ENCODE measurements at places on chromosomes 5 and 9.

DNA sequence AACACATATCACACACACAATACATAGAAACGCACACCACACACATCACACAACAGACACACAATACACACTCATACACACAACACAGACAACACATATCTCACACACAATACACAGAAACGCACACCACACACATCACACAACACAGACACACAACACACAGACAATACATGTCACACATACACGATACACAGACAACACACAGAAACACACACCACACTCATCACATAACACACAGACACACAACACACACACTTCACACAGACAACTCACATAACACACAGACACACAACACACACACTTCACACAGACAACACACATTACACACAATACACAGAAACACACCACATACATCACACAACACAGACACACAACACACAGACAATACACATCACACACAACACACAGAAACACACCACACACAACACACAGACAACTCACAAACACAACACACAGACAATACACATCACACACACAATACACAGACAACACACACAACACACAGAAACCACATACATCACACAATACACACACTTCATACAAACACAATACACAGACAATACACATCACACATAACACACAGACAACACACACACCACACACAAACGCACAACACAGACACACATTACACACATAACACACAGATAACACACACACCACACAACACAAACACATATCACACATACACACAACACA is 4.3 kb upstream of the CCDC187 start:
- no peak for DNase-seq

- no peak for DNase-seq
Measured at GRCh38 chr9:79945016-79945415, 373.3 kb downstream of the TLE4 start.

GRCh38 chr5:104498281-104498680 is 935.7 kb upstream of the NUDT12 start:
- DNase-seq: no peak

DNA sequence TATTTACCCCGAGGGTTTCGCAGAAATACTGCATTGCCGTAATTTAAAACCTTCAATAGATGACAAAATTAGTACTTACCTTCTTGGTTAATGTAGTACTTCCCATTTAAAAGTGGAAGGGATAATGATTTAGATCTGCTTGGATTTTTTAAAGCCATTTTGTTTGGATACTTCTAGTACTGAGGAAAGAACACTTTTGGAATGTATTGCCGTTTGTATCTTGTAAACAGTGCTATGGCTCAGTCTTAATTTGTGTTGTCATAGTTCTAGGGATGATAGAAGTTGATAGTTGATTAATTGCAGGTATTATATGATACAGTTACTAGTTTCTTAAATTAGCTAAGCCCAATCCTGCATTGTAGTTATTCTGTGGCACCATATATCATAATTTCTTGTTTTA is 33.1 kb downstream of the TNPO1 start:
- DNase-seq: no peak

- DNase-seq: no peak
Measured at GRCh38 chr9:5630081-5630507, 1.2 kb downstream of the RIC1 start.

DNA sequence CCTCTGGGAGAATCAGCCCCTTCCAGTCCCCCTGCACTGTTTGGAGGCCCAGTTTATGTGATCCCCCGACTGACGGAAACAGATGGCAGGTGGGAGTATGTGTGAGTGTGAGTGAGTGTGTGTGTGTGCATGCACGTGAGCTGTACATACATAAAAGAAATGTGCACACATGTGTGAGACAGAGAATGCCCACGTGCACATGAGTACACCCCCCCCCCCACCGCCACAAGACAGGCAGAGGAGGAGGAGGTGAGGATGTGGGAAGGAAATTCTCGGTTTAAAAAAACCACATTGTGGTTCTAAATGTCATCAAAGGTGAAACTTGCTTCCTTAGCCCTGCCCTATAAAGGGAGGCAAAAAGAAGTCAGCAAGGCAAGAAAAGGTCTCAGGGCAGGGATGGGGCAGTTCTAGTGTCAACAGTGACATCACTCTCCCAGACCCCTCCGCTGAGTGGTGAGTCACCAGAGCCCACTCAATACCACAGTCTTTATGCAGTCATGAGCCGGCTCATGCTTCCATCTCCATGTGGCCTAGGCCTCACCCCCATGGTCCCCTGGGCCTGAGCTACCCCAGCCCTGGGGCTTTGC is 79.2 kb upstream of the HSPA9 start:
- DNase-seq: peak; percentile 65

DNA sequence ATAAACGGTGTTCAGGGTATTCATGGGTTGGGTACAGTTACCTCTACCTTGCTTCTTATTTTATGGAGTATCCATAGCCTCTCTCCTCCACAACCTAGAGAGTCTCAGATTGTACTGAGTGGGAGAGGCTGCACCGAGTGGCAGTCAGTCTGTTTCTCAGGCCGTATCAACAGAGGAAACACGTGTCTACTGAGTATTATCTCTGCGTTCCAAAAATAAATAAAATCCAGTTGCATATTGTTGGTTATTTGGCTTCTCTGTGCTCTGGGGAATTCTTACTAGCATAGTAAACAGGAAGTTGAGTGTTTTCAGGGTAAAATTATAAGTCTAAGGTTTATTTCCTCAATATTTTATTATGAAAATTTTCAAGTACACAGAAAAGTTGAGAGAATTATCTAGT is 231.0 kb downstream of the ARHGEF28 start:
- DNase-seq: no peak

- no peak for DNase-seq
Measured at GRCh38 chr5:2410451-2410850, 341.0 kb downstream of the IRX2 start.

DNA sequence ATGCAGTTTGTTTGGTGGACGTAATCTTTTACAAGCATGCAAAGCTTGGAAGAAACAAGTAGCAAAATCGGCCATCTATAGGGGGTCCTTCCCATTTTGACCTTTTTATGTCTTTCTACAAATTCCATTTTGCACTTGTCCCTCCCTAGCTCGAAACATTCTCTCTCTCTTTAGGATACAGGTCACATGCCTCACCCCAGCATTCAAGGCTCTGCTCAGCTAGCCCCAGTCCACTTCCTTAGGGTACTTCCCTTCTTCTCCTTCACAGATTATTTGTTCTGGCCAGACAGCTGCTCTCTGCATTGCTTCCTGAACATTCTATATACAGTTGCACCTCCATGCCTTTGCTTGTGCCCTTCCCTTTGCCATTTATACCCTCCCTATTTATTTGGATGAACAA is 31.7 kb upstream of the TRIM14 start:
- no peak for DNase-seq

DNA sequence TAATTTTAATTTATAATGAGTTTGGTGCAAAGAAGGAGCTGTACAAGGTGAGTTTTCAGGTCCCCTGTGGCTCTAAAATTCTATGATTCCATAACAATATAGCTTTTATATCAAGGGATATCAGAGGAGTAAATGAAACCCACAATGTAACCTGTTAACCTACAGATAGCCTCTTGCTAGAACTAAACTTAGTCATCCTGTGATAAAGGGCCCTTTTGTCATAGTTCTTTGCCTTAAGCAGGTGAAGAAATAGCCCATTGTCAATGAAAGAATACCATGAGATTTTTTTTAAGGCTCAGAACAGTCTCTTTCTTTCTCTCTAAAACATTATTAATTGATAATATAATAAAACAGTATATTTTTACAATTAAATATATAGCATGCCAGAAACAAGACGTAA is 127.8 kb downstream of the NFIB start:
- DNase-seq: no peak

- DNase-seq: peak; percentile 48
Measured at GRCh38 chr9:35611230-35611797, 6.3 kb downstream of the TESK1 start.

- no peak for DNase-seq
Measured at GRCh38 chr9:79193001-79193400, 378.8 kb upstream of the TLE4 start.

- DNase-seq: no peak
Measured at GRCh38 chr9:99491408-99492158, 269.5 kb downstream of the SEC61B start.

DNA sequence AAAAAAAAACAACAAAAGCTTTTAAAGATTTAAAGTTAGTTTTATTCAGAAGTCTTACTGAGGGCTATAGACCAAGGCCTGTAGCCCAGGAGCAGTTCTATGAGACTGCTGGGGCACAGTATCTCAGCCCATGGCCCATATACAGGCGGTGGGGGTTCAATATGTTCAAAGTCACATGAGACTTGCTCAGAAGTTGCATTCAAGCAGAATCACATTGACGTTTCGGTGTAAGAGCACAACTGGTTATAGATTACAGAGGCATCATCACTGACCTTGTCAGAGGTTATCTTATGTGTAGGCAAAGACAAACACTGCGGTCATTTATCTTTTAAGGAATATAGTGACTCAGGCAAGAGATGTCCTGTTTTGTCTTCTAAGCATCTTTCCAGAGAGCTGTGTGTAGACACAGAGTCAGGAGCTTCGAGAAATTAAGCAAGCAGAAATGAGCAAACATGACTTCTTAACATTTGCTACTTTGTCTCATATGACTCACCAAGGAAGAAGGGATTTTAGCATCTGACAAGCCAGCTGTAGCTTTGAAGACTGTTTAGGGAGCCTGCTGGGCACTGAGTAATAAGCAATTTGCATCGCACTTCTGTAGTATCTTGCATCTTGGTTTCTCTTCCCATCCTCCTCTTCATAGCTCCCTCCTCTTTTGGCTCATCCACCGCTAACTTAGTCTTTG is 12.9 kb upstream of the F2RL1 start:
- no peak for DNase-seq

Data from stimulated activated CD4-positive, alpha-beta T cell treated with anti-CD3 and anti-CD28 coated beads, Interleukin-15, amount 100 ng/mL, for 48 hours (primary cell).